ENCODE measurements at places on chromosomes 5 and 9.

GRCh38 chr9:17906176-17906840 is 327.4 kb downstream of the SH3GL2 start:
- no peak for DNase-seq

DNA sequence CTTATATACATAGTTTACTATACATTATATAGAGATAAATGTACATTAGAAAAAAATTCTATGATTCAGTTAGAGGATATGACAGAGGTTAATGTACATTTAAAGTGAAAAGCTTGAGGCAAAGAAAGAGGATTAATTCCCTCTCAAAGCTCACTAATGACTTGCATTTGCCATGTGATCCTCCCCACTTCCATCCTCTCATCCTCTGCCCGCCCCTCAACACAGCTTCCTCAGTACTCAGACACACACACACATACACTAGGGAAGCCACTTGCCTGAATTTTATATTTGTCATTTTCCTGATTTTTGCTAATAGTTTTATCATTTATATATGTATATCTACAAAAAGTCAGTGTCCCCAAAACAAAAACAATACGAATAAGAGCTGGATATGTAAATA is 764.5 kb downstream of the EFNA5 start:
- no peak for DNase-seq

DNA sequence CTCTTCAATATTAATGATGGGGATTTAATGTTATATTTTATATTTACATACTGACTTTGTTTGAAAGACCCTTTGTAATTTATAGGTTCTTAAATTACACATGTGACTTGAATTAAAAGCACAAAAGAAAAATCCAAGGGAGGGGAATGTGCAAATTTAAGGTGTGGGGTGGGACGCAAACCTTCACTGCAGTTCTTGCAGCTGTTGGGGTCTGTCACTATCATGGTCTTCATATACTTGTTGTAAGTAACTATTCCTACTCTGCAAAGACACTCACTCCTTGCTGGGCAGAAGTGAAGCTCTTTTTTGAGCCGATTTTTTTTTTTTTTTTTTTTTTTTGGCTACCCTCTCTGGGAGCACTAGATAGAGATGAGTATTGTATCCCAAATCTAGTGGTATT is 505.3 kb downstream of the ARHGEF28 start:
- DNase-seq = no peak

DNA sequence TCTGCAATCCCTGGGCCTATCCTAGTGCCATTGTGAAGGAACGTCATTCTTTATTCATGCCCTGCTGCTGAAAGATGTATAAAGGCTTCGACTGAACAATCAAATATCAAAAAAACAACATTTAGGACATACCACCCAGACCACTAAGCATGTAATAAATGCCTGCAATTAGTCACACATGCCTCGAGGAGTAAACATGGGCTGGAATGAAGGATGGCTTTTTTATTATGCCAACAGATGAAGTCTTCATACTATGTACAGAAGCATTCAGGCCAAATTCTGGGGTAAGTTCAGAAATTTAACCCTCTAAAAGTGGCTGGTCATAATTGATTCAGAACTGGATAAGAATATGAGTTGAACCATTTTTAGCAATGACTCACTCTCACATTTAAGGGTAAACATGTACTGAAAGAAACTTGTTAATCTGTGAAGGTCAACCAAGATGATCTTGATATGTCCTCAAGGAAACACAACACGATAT is 38.1 kb downstream of the FAM240B start:
- DNase-seq = no peak

GRCh38 chr9:122172131-122172530 is 12.4 kb downstream of the MORN5 start:
- no peak for DNase-seq

- DNase-seq = no peak
Observed at GRCh38 chr5:143121135-143121475, 282.4 kb downstream of the NR3C1 start.

GRCh38 chr9:130990978-130991777 is 17.8 kb upstream of the LAMC3 start:
- DNase-seq = no peak

DNA sequence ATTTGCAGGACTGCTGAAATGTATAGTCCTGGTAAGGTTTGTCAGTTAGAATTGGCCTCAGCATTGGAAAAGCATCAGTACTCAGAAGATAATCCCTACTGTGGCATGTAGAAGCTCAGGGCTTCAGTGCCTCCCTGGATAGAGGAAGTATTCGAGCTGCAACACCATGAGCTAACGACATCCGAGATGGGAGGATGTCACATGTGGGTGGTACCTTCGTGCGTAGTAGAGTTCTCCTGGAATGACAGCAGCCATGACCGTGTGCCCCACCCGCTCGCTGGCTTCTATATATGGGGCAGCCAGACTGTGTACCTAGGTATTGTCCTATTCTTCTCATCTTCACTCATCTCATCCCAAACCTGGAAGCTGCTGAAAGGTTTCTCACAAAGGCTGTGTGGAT is 345.8 kb upstream of the KLF9 start:
- DNase-seq = no peak

DNA sequence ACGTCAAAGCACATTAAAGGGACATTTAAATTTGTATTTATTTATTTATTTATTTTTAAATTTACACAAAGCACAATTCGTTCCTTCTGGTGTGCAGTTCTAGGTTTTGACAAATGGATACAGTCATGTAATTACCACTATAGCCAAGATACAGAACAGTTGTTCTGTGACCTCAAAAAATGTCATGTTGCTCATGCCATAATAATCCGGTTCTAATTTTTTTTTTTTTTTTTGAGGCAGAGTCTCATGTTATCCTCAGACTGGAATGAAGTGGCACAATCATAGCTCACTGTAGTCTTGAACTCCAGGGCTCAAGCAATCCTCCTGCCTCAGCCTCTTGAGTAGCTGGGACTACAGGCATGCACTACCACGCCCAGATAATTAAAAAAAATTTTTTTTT is 7.8 kb downstream of the IGFBPL1 start:
- no peak for DNase-seq

DNA sequence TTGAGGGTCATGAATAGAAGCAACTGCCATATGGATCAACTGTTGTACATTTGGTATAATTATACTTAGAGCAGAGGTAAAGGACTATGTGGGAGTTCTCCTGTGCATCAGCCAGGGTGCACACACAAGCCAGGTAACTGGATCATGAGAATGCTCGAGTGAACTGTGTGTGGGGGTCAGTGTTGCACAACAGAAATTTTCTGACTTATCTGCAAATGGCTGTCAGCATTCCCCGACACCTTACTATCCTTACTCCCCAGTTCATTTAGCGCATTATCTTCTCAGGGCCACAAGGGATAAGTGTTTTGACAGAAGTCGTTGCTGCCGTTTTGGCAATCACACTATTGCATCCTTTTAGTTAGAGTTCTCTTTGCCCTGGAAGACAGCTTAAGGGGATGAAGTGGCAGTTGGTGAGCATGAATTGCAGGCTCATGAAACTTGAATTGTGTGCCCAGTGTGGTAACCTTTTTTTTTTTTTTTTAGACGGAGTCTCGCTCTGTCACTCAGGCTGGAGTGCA is 1.7 kb downstream of the CANX start:
- DNase-seq = no peak

All from activated naive CD4-positive, alpha-beta T cell (primary cell).